SIG-M5 (cell line): ENCODE measurements at places on chromosomes 3 and 15.

DNA sequence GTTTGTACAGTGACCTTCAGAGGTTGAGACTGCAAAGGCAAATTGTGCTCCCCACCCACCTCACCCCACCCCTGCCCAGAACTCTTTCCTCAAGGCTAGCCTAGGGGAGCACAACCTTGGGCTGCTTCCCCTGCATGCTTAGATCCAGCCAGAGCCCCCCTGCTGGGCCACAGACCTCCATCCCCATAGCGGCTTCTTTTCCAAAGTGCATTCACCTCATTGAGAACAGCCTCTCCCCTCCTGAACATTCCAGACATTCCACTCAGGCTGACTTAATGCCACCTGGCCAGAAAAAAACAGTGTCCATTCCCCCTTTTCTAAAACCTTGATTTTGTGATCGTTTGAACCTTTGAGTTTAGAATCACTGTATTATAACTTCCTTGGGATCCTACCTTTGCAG is 124.4 kb upstream of the TOPAZ1 start:
- DNase-seq: no peak

- DNase-seq: peak; percentile 36
These were observed 402.1 kb downstream of the CADM2 start for GRCh38 chr3:85360742-85361387.

GRCh38 chr3:108137460-108137814 is 46.6 kb upstream of the CD47 start:
- DNase-seq: no peak

- DNase-seq: no peak
These were observed 74.6 kb downstream of the FGF12 start for GRCh38 chr3:192652727-192653126.

GRCh38 chr3:157920822-157921700 is 185.2 kb downstream of the SHOX2 start:
- DNase-seq: no peak

- no peak for DNase-seq
These were observed at the start of gene RYR3 for GRCh38 chr15:33310481-33311311. Gene RYR3, plus strand, starts transcription at chr15:33310967. Its CDS starts 79 bp downstream, at chr15:33311046.

GRCh38 chr15:67307889-67308597 is 53.5 kb downstream of the IQCH start:
- no peak for DNase-seq

DNA sequence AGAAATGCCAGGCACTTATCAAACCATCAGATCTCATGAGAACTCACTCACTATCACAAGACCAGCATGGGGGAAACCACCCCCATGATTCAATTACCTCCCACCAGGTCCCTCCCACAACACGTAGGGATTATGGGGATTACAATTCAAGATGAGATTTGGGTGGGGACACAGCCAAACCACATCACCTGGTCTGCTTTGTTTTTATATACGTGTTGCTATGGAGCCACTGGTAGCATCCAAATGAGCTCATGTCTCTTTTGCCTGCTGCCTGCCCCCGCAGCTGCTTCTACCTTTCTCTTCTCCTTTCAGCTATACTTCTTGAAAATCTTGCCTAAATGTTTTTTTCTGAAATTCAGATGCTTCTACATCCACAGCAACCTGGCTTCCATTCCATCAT is 26.8 kb upstream of the PCOLCE2 start:
- DNase-seq: no peak

GRCh38 chr3:187678726-187679268 is 8.6 kb upstream of the SST start:
- no peak for DNase-seq
